ENCODE measurements at places on chromosomes 2 and 18.

DNA sequence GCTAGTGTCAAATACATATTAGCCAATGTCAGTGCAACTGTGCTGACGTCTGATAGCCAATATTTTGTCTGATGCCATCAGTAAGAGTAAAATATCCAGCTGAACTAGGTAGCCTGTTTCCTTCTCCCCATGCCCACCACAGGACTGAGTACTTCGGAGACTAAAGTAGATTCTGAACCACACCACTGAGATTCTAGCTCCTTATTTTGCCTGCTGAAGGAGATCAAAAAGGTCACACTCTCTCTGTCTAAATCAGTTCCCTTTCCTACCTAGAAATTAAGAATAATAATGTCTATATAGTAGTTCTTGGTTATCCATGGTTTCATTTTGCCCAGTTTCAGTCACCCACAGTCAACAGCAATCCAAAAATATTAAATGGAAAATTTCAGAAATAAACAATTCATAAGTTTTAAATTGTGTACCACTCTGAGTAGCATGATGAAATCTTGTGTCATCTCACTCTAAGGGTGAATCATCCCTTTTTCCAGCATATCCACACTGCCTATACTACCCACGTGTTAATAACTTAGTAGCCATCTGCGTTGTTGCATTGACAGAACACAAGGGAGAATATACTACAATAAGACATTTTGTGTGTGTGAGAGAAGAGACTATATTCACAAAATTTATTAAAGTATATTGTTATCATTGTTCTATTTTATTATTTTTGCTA is 1043.3 kb upstream of the PIK3C3 start:
- DNase-seq = no peak

DNA sequence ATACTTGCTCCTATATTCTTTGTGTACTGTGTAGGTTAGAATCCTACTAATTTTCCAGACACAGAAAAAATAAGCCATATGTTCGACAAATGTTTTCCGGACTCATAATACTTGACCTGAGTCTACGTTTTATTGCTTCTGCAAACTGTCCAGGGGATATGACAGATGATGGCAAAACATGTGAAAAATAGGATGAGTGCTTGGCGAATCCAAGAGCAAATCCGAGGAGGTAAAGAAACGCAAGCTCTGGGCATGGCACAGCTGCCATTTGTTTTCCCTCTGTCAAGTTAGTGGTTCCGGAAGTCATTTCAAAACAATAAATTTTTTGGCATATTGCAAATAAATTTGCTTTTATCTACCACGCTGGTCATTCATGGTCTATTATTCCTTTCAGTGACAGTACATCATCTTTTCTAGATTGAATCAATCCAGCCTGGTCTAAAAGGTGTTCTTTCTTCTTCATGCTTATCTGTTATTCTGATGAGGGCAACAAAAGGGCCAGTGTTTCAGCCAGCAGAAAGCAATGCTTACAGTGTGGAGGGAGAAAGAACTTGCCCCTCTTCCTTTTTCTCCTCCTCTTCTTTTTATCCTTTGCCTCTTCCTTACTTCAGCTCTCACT is 476.1 kb upstream of the SOX11 start:
- no peak for DNase-seq

DNA sequence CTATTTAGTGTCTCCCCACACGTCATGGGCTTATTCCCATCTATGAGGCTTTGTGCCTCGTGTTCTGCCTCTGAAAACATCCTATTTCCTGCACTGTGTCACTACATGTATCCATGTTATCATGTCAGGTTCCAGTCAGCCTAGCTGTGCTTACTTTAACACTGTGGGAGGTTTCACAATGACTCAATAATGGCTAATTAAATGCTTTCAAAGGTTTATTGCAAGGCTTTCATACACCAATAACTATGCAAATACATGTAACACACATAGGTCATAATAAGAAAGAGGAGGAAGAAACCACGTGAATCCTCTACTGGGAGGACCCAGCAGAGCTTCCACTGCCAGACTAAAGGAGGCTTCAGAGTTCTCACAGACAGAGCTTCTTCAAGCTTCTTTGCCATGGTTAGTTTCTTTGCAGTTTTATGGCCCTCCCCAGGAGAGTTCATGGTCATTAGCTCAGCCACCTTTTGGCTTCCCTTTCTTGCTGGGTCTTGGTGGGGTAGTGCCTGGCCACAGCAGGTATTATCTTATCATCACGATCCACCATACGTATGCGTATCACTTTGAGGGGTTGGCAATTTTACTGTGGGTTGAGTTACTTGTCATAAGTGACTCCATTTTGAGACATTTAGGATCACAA is 5.1 kb upstream of the COLEC12 start:
- DNase-seq = no peak

GRCh38 chr2:71691747-71692441 is 238.5 kb downstream of the DYSF start:
- no peak for DNase-seq

DNA sequence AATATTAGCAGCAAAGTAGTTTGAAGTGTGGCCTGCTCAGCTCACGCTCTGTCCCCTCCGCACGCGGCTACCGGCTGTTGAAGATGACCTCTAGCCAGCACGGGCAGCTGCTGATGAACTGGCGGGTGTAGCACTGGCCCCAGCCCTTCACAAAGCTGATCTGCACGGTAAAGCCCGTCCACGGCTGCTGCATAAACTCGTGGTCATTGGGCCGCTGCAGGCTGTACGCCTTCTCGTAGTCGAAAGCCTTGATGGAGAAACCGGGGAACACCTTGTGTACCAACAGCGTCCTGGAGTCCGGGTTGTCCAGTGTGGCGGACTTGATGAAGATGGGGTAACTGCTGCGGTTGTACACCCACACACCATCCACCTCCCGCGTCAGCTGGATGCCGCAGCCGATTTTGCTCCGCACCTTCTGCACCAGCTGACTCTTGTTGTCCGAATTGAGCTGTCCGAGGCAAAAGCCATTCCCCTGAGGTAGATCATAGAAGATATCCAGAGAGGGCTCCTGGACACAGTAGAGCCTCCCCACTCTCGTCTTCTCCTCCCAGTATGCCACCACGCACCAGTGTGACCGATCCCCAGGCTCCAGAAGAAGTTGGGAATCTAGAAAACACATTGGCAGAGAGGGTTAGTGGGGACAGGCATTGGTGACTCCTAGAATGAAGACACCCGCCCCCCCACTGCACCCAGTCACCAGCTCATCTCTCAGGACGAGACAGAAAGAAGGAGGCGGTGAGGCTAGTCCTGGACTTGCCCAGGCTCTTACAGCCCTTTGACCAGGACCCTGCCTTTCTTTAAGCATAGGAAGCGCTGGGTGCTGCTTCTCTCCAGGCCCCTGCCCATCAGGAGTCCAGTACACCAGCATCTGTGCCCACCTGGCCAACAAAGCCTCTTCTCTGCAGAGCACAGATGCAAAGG is 29.2 kb downstream of the SMAD7 start:
- no peak for DNase-seq

DNA sequence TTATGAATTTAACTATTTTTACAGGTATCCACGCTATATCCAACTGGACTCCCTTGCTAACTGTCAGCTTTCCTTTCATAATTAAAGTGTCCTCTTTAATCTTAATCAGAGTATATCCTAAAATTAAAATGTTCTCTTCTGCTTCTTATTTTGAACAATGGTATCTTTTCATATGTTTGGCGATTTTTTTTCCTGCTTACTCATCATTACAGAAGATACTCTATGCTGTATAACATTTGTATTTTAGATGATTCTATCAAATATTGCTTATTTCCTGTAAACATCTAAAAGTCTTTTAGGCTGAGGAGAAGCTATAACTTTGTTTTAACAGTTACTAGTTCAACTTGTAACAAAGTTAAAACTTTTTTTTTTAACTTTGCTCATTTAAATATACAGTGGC is 17.4 kb downstream of the SCN2A start:
- no peak for DNase-seq
